ENCODE measurements at places on chromosomes 16 and 17. TPM values are rescaled to one million over a fixed set of nuclear protein-coding genes. Genes with fewer than 3 reads are reported as not detected.

BCAR1 gene
- total RNA-seq, result 54.8 TPM

SOST gene
- not detected for total RNA-seq

DNA sequence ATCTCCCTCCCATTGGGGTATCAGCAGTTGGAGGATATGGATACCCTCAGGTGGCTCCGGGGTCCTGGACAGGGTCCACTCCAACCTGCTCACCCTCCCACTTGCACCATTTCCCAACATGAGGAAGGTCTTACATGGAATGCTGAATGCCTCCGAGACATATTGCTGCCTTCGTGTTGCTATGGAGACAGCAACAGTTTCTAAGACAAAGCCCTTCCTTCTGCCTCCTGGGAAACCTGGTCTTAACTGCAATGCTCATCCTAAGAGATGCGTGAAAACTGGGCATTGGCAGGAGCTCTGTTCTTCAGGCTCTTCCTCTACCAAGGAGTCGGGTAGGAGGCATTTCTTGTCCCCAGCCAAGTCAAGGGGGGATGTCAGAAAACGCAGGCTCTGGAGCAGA, 45.2 kb downstream of the ST3GAL2 start:
- H3K27me3 ChIP-seq, result no peaks in the 10 kb centered on the region
- H3K4me3 ChIP-seq, result no peak overlapping the region
- DNase-seq, result no peak
- no peaks in the 10 kb centered on the region for H3K4me1 ChIP-seq

DNA sequence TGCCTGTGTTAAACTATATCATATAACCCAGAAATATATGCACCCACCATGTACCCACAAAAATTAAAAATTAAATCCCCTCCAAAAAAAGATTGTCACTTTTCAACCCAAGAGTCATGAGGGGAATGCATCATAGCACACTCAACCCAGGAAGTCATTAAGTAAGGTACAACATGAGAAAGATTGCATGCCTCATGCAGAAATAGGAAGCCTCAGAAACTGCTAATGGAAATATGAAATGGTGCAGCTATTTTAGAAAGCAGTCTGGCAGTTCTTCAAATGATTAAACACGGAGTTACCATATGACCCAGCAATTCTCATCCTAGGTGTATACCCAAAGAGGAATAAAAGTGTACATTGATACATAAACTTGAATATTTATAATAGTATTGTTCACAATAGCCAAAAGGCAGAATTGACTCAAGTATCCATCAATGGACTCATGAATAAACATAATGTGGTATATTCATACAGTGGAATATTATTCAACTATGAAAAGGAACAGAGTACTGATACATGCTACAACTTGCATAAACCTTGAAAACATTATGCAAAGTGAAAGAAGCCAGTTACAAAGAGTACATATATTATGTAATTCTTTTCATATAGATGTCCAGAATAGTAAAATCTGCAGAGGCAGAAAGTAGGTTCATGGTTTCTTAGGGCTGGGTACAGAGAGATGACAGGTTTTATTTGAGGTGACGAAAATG, 70.4 kb downstream of the TMEM100 start:
- H3K4me1 ChIP-seq, result no peaks in the 10 kb centered on the region
- no peak overlapping the region for H3K27ac ChIP-seq
- H3K36me3 ChIP-seq, result no peaks in the 10 kb centered on the region
- peaks cover 6% of the 10 kb centered on the region for H3K27me3 ChIP-seq

GRCh38 chr16:79845734-79846135, 245.2 kb upstream of the MAF start:
- no peaks in the 10 kb centered on the region for H3K4me1 ChIP-seq
- no peaks in the 10 kb centered on the region for H3K27me3 ChIP-seq
- DNase-seq, result no peak
- no peak overlapping the region for H3K27ac ChIP-seq
- H3K36me3 ChIP-seq, result no peaks in the 10 kb centered on the region

GRCh38 chr17:546456-546855, 168.2 kb downstream of the VPS53 start:
- H3K27me3 ChIP-seq, result no peaks in the 10 kb centered on the region
- H3K4me3 ChIP-seq, result no peak overlapping the region

DNA sequence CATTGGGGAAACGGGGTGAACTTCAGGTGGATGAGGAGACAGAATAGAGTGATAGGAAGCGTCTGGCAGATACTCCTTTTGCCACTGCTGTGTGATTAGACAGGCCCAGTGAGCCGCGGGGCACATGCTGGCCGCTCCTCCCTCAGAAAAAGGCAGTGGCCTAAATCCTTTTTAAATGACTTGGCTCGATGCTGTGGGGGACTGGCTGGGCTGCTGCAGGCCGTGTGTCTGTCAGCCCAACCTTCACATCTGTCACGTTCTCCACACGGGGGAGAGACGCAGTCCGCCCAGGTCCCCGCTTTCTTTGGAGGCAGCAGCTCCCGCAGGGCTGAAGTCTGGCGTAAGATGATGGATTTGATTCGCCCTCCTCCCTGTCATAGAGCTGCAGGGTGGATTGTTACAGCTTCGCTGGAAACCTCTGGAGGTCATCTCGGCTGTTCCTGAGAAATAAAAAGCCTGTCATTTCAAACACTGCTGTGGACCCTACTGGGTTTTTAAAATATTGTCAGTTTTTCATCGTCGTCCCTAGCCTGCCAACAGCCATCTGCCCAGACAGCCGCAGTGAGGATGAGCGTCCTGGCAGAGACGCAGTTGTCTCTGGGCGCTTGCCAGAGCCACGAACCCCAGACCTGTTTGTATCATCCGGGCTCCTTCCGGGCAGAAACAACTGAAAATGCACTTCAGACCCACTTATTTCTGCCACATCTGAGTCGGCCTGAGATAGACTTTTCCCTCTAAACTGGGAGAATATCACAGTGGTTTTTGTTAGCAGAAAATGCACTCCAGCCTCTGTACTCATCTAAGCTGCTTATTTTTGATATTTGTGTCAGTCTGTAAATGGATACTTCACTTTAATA, 7.0 kb upstream of the TMEM235 start:
- no peak for DNase-seq
- no peaks in the 10 kb centered on the region for H3K4me1 ChIP-seq
- no peaks in the 10 kb centered on the region for H3K36me3 ChIP-seq
- no peak overlapping the region for H3K4me3 ChIP-seq
- H3K27ac ChIP-seq, result no peak overlapping the region
- H3K27me3 ChIP-seq, result no peaks in the 10 kb centered on the region

- no peaks in the 10 kb centered on the region for H3K36me3 ChIP-seq
- H3K4me3 ChIP-seq, result no peak overlapping the region
- H3K4me1 ChIP-seq, result no peaks in the 10 kb centered on the region
- no peak for DNase-seq
- no peaks in the 10 kb centered on the region for H3K27me3 ChIP-seq
These were observed 144.6 kb downstream of the DNAH9 start for GRCh38 chr17:11742886-11743285.

DNA sequence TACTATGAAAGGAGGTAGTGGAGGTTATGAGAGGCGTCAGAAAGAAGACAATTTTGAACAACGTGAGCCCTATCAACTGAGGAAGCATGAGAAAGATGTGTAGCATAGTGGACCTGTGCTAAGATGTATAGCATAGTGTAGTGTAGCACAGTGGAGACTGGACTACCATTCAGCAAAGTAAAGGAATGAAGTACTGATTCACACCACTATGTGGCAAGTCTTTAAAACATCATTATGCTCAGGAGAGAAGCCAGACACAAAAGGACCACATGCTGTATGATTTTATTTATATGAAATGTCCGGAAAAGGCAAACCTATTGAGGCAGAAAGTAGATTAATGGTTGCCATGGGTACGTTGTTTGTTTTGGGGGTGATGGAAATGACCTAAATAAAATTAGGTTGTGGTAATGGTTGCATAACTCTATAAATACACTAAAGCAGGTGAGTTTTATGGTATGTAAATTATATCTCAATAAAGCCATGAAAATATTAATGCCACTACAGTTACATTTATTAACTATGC, 20.4 kb upstream of the XYLT1 start:
- H3K36me3 ChIP-seq, result no peaks in the 10 kb centered on the region
- H3K4me3 ChIP-seq, result no peak overlapping the region
- no peaks in the 10 kb centered on the region for H3K4me1 ChIP-seq
- DNase-seq, result no peak

GRCh38 chr16:8107296-8107695, 483.0 kb downstream of the TMEM114 start:
- H3K27me3 ChIP-seq, result no peaks in the 10 kb centered on the region
- H3K27ac ChIP-seq, result no peak overlapping the region
- no peaks in the 10 kb centered on the region for H3K4me1 ChIP-seq
- DNase-seq, result no peak
- no peak overlapping the region for H3K4me3 ChIP-seq

- H3K27ac ChIP-seq, result no peak overlapping the region
- H3K4me1 ChIP-seq, result peaks cover 11% of the 10 kb centered on the region
- no peak overlapping the region for H3K4me3 ChIP-seq
- H3K27me3 ChIP-seq, result no peaks in the 10 kb centered on the region
These were observed 32.3 kb downstream of the NFAT5 start for GRCh38 chr16:69598045-69598444.

LCMT1 gene
- 23.2 TPM for total RNA-seq

GPR139 gene
- total RNA-seq, result not detected

GRCh38 chr17:9937241-9937761, 32.2 kb upstream of the RCVRN start:
- H3K27ac ChIP-seq, result no peak overlapping the region
- H3K4me3 ChIP-seq, result no peak overlapping the region
- no peaks in the 10 kb centered on the region for H3K36me3 ChIP-seq
- no peaks in the 10 kb centered on the region for H3K27me3 ChIP-seq

GRCh38 chr16:51404386-51404785, 253.3 kb upstream of the SALL1 start:
- peaks cover 34% of the 10 kb centered on the region for H3K4me1 ChIP-seq
- DNase-seq, result no peak
- no peaks in the 10 kb centered on the region for H3K27me3 ChIP-seq

DNA sequence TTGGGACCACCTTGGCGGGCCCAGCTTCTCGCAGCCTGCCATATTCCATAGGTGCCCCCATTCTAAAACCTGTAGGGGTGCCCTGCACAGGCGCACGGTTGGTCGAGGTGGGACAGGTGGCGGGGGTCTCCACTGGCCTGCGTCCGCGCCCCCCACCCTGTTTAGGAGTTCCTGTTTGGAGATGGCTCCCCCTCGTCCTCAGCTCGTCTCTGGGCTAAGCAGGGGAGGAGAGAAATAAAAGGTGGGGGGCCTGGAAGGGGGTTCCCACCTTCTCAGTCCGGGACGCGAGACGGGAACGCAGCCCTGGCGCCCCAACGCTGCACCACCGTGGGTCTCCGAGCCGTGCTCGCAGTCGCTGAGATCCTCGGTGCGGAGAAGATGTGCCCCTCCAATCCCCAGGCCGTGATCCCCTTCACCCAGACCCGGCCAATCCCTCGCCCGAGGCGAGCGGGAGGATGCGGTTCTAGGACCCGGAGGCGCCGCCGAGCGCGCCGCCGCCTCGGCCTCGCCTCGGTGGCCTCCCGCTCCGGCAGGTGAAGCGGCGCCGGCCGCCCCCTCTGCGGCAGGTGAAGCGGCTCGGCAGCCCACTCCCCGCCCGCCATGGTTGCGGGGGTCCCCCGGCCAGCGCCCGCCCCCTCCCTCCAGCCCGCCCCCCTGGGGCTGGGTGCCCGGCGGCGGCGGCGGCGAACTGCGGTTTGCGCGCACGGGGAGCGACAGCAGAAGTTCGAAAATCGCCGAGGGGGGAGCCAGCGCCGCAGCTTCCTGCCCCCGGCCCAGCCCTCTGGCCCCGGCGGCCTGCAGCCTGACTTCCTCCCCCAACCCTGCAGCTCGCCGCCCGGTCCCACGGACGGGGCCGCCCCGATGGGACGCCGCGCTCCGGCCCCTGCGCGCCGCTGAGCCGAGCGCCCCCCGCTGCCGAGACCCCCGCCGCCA, at the start of gene FMNL1:
TSS of gene FMNL1 (plus strand) at position 805 of the 933 bp plus-strand sequence. CDS start 240 bp downstream, outside the sequence.
- no peak for DNase-seq
- no peaks in the 10 kb centered on the region for H3K27me3 ChIP-seq
- peak within 1 kb of the TSS; percentile 61 for H3K4me3 ChIP-seq
- peak within 1 kb of the TSS; percentile 23 for H3K27ac ChIP-seq
- H3K36me3 ChIP-seq, result no peaks in the 10 kb centered on the region

DNA sequence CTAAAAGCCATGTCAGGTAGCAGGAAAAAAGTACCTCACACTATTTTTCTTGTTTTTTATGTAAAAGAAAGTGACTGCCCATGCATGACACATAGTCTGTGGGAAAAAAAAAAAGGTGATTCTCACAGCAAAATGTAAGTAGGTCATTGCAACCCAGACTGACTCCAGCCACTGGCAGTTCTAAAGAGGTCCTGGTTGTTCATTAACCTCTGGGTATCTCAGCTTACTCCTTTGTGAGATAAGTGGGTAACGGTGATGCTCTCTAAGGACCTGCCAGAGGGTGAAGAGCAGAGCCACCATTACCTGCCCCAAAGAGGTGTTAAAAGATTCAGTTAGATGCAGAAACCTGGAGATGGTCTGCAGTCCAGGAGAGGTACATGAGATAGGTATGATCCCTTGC, 531.9 kb downstream of the GRIN2A start:
- H3K36me3 ChIP-seq, result no peaks in the 10 kb centered on the region
- no peak overlapping the region for H3K4me3 ChIP-seq

DNA sequence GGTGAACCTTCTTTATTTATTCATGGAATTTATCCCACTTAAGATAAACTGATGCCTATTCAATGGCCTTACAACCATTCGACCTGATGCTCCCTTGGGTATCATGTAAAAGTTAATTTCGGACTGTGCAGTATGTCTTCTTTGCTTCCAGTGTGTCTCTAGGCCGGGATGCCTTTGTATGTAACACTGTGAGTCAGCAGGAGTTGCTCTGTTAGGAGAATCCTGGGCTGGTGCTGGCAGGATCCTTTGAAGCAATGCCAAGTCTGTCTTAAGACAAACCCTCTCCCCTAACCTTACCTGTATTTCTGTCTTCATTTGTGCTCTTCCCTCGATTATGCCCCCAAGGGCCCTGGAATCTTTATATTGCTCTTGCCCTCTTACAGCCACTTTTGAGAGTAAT, 37.9 kb upstream of the ABCA8 start:
- H3K27ac ChIP-seq, result no peak overlapping the region
- H3K4me3 ChIP-seq, result no peak overlapping the region
- H3K4me1 ChIP-seq, result peaks cover 4% of the 10 kb centered on the region
- no peaks in the 10 kb centered on the region for H3K36me3 ChIP-seq
- H3K27me3 ChIP-seq, result no peaks in the 10 kb centered on the region

CDK5R1 gene
- total RNA-seq, result 0.95 TPM

ULK2 gene
- 6.3 TPM for total RNA-seq

SLC12A3 gene
- 0.12 TPM for total RNA-seq

DNA sequence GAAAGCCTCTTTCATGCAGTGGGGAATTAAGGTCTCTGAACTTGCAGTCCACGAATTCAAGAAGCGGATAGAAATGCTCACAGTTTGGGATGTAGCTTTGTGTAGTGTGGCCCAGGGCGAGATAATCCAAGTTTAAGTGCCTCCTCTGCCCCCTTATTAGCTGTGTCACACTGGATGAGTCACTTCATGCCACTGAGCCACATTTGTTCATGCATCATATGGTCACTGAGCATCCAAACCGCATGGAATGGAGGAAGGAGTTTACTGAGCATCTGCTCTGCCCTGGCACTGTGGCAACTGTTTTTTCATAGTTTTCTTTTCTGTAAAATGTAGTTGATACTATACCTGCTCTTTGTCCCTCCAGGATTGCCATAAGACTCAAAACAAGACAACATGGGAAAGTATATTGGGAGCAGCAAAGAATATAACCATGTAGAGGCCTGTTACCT, 15.1 kb upstream of the DHX8 start:
- no peaks in the 10 kb centered on the region for H3K4me1 ChIP-seq
- no peak for DNase-seq
- no peak overlapping the region for H3K4me3 ChIP-seq
- no peaks in the 10 kb centered on the region for H3K36me3 ChIP-seq

KRT33A gene
- not detected for total RNA-seq

- no peak overlapping the region for H3K27ac ChIP-seq
- peaks cover 5% of the 10 kb centered on the region for H3K4me1 ChIP-seq
- H3K27me3 ChIP-seq, result no peaks in the 10 kb centered on the region
These were observed 32.6 kb downstream of the RHOT1 start for GRCh38 chr17:32174889-32175288.

- H3K27ac ChIP-seq, result no peak overlapping the region
- no peaks in the 10 kb centered on the region for H3K36me3 ChIP-seq
- no peaks in the 10 kb centered on the region for H3K4me1 ChIP-seq
These were observed 137.9 kb downstream of the CDH11 start for GRCh38 chr16:64983963-64984362.
